ENCODE measurements at places on chromosomes 11 and 22. TPM values are rescaled to one million over a fixed set of nuclear protein-coding genes. Genes with fewer than 3 reads are reported as not detected.

FOLR1 gene
- 4.0 TPM for total RNA-seq

MS4A14 gene
- 0.82 TPM for total RNA-seq

ZP1 gene
- total RNA-seq: not detected

CHADL gene
- total RNA-seq: 1.7 TPM

MS4A6A gene
- total RNA-seq: 45.8 TPM

GPHA2 gene
- total RNA-seq: 1.3 TPM

LINC01488 gene
- total RNA-seq: not detected

NELL1 gene
- total RNA-seq: 0.34 TPM

IRAG1 gene
- 29.8 TPM for total RNA-seq

PLAAT5 gene
- 2.1 TPM for total RNA-seq

VSIG10L2 gene
- total RNA-seq: 3.3 TPM

KCNK4 gene
- total RNA-seq: not detected

MIOX gene
- total RNA-seq: not detected

ANGPTL5 gene
- 16.8 TPM for total RNA-seq

MYOD1 gene
- total RNA-seq: not detected

SLC22A12 gene
- total RNA-seq: not detected

OR2AG2 gene
- under 0.01 TPM for total RNA-seq

IGSF9B gene
- total RNA-seq: 8.8 TPM

BEST1 gene
- 1.0 TPM for total RNA-seq

LRRN4CL gene
- 25.5 TPM for total RNA-seq

BATF2 gene
- 2.5 TPM for total RNA-seq

MMP13 gene
- not detected for total RNA-seq

CADM1 gene
- total RNA-seq: 21.1 TPM

NLRP14 gene
- total RNA-seq: not detected

SPDYC gene
- total RNA-seq: not detected

SRRD gene
- total RNA-seq: 7.3 TPM

FOLR2 gene
- total RNA-seq: 13.8 TPM

LRRC10B gene
- 3.4 TPM for total RNA-seq

Data from ovary (tissue), 10 donors.